ENCODE measurements at places on chromosomes 5 and 9.

DNA sequence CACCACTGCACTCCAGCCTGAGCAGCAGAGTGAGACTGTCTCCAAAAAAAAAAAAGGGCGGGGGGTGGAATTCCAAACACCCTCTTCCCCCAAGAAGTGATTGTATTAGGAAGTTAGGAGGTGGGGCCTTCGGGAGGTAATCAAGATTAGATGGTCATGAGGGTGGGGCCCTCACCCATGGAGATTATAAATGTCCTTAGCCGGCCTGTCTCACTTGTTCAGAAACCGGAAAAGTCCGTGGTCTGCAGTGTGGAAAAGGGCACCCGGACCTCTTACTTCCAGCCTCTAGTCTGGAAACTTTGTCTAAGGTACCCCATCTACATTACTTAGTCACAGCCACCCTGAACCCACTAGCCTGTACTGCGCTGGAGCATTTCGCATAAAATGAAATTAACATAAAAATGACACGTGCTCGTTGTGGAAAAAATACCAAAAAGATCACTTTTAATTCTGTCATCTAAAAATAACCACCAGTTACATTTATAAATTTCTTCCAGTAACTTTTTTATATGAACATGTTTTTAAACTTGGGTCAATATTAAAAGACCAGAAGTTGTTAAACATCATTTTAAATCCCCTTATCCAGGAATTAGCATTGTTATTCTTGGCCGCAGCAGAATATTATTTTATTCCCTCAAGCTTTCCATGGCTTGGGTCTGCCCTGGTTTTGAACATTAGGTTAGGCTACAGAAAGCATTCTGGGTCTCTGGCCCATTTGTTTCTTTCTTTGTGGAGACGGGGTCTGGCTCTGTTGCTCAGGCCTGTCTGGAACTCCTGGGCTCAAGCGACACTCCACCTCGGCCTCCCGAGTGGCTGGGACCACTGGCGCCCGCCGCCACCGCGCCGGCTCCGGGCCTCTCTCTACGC is 1.2 kb upstream of the CKS2 start:
- H3K4me1 ChIP-seq, result no peaks in the 10 kb centered on the region
- peak overlapping the region; percentile 86 for H3K4me3 ChIP-seq
- H3K36me3 ChIP-seq, result no peaks in the 10 kb centered on the region
- no peaks in the 10 kb centered on the region for H3K27me3 ChIP-seq

DNA sequence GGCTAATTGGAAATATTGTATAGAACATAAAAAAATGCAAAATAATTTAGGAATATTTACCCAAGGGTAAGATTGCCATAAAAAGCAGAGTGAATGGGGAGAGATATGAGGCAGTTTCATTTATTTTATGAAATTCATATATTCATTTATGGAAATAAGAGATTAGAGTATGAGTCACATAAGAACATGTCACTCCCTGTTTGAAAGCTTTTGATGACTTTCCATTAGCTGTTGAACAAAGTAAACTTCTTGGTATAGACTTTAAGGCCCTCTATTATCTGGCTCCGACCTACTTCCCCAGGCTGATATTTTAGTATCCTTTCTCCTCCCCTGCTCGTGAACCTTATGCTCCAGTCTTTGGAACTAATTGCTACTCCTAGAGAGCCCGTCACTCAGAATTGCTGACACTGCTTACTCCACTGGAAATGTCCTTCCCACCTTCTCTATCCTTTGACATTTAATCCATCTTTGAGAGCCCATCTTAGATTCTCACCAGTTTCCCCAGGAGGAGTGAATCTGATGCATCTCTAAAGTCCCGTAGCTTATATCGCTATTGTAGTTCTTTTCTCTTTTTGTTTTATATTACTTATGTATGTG is 8.9 kb upstream of the ACTBL2 start:
- no peak overlapping the region for H3K4me3 ChIP-seq
- no peaks in the 10 kb centered on the region for H3K27me3 ChIP-seq
- DNase-seq, result no peak
- no peaks in the 10 kb centered on the region for H3K36me3 ChIP-seq

GRCh38 chr5:142922223-142922952 is 152.2 kb downstream of the ARHGAP26 start:
- no peaks in the 10 kb centered on the region for H3K4me1 ChIP-seq
- DNase-seq, result peak; percentile 63
- no peak overlapping the region for H3K27ac ChIP-seq
- H3K27me3 ChIP-seq, result no peaks in the 10 kb centered on the region

DNA sequence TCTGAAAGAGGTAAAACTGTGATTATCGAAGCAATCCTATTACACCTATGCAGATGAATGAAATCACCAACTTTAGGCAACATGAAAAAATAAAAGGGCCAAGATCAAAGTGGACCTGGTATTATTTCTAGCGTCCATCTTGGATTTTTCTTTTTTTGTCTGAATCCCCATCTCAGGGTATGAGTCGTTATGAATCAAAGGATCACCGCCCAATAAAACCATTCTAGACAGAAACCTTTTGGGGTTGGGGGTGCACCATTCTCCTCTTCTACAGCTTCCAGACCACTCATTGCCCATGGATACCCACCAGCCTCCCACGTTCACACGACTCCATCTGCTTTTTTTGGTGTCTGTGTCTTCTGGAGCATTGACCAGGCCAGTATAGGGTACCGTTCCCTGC is 33.4 kb downstream of the MAP1B start:
- no peaks in the 10 kb centered on the region for H3K36me3 ChIP-seq
- H3K27ac ChIP-seq, result no peak overlapping the region
- H3K4me1 ChIP-seq, result no peaks in the 10 kb centered on the region
- no peak overlapping the region for H3K4me3 ChIP-seq
- no peak for DNase-seq
- H3K27me3 ChIP-seq, result no peaks in the 10 kb centered on the region

GRCh38 chr9:19473605-19474004 is 64.8 kb downstream of the ACER2 start:
- H3K27me3 ChIP-seq, result no peaks in the 10 kb centered on the region
- DNase-seq, result no peak
- H3K4me1 ChIP-seq, result peaks cover 3% of the 10 kb centered on the region
- H3K27ac ChIP-seq, result no peak overlapping the region
- no peak overlapping the region for H3K4me3 ChIP-seq
- H3K36me3 ChIP-seq, result no peaks in the 10 kb centered on the region

GRCh38 chr9:119026120-119026519 is 343.1 kb downstream of the BRINP1 start:
- no peak overlapping the region for H3K27ac ChIP-seq
- no peaks in the 10 kb centered on the region for H3K4me1 ChIP-seq
- no peaks in the 10 kb centered on the region for H3K27me3 ChIP-seq
- DNase-seq, result no peak
- no peaks in the 10 kb centered on the region for H3K36me3 ChIP-seq
- no peak overlapping the region for H3K4me3 ChIP-seq

GRCh38 chr9:88818495-88819201 is 172.6 kb upstream of the S1PR3 start:
- H3K4me1 ChIP-seq, result no peaks in the 10 kb centered on the region
- H3K4me3 ChIP-seq, result no peak overlapping the region
- H3K36me3 ChIP-seq, result no peaks in the 10 kb centered on the region
- no peaks in the 10 kb centered on the region for H3K27me3 ChIP-seq
- no peak for DNase-seq
- H3K27ac ChIP-seq, result no peak overlapping the region

GRCh38 chr9:122394265-122395125 is 23.7 kb downstream of the PTGS1 start:
- no peak overlapping the region for H3K4me3 ChIP-seq
- no peaks in the 10 kb centered on the region for H3K36me3 ChIP-seq

All from kidney (tissue), 22 donors.